Fibroblast of lung (primary cell): ENCODE measurements at places on chromosomes 4 and X. TPM values are rescaled to one million over a fixed set of nuclear protein-coding genes. Genes with fewer than 3 reads are reported as not detected.

Gene SLC6A14
- polyA plus RNA-seq, result not detected in 2 replicates

Gene ZNF674
- polyA plus RNA-seq, result 1.8 and 3.2 TPM in 2 replicates

Gene VCX3A
- polyA plus RNA-seq, result not detected in 2 replicates

Gene MAGEA12
- not detected in 2 replicates for polyA plus RNA-seq

Gene BEX5
- 0.14 TPM in 1 of 2 replicates, not detected in the other for polyA plus RNA-seq

Gene XPNPEP2
- 0.16 and 0.61 TPM in 2 replicates for polyA plus RNA-seq

Gene EXOC1
- 24.0 and 32.3 TPM in 2 replicates for polyA plus RNA-seq

Gene S100G
- not detected in 2 replicates for polyA plus RNA-seq
